NCI-H524 (cell line): ENCODE measurements at places on chromosomes 2 and 18.

DNA sequence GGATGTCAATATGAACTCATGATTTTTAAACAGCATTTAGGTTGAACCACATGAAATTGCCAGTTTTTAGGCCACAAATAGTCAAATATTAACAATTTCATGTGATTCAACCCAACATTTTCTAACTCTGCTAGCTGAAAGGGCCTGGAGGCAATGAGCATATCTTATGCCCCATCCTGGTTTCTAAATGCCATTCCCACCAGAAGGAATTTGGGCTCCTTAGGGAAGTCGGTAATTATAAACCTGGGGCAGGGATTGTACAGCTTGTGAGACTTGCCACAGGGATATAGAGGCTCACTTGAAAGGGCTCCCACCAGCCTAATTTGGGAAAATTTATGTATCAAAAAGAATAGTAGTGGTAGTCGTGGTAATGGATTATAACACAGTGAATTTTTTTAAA, 178.4 kb upstream of the ALPP start:
- DNase-seq = no peak

GRCh38 chr2:48034295-48034694, 128.0 kb upstream of the FBXO11 start:
- no peak for DNase-seq

DNA sequence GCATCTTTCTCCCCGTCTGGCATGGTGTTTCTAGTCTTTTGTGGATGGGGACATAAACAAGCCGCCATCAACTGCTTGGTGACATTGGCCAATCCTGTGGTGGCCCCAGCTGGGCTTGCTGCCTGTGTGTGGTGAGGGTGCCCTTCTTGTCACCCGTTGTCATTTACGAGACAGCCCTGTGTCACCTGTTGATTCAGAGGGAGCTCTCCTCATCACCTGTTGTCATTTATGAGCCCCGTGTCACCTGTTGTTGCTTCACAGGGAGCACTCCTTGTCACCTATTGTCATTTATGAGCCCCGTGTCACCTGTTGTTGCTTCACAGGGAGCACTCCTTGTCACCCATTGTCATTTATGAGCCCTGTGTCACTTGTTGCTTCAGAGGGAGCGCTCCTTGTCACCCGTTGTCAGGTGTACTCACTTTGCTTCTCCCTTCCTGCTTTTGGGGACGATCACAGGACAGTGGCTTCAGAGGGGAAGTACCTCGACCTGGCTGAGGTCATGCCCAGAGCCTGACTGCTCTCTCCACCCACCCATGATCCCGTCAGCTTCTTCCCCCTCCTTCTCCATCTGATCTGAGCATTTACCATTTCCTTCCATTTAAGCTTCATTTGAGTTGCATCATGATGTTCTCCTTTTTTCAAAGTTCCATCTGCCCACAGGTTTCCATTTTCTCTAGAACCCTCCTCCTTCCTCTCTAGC, 29.1 kb downstream of the HPCAL1 start:
- no peak for DNase-seq

- no peak for DNase-seq
Observed at GRCh38 chr2:21256006-21256405, 132.2 kb downstream of the TDRD15 start.

- no peak for DNase-seq
Observed at GRCh38 chr2:225090746-225091145, 48.5 kb upstream of the DOCK10 start.
